ENCODE measurements at places on chromosomes 5 and 9.

DNA sequence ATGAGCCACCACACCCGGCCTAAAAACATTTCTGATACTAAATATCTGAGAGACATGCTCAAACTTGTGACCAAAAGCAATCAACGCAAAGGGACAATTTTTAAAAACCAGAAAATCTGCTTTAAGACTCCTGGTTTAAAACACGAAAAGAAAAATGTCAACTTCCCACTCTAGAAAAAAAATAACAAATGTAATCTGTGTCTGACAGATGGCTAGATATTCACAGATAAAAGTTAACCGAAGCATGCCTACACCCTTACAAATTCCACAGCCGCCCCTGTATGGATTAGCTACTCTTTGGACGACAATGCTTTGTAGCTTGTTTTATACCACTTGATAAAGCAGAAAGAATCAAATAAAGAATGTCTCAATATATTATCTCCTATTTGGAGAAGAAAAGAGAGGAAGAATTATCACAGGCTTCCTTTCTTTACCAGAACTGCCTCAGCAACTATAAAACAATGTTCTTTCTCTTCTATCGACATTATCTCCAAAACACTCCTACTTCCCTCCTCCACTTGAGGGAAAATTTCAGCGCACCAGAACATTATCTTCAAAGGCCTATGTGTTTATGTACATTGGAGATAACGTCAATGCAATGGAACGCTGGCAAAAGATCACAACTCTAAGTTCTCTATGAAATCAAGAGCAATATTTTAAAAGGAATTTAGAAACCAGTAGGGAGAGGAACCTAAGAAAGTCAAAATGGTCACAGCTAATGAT lies 26.2 kb downstream of the CEMIP2 start:
- DNase-seq: no peak

- no peak for DNase-seq
Observed at GRCh38 chr5:66757219-66757833, 161.1 kb downstream of the MAST4 start.

DNA sequence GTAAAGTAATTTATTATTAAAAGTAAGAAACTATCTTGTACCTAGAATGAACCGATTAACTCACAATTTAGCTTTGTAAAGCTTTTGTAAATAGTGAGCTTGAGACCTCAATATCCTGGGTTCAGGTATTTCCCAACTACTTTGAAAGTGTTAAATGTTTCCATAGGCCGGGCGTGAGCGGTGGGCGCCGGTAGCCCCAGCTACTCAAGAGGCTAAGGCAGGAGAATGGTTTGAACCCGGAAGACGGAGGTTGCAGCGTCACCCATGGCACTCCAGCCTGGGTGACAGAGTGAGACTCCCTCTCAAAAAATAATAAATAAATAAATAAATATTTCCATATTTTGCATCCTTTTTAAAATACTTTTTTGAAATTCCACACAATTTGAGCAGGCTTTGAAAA lies 1.5 kb upstream of the ANKH start:
- DNase-seq: no peak

- DNase-seq: no peak
Observed at GRCh38 chr9:13898957-13899356, 415.0 kb downstream of the NFIB start.

- no peak for DNase-seq
Observed at GRCh38 chr9:74173284-74173683, 323.9 kb upstream of the RORB start.

GRCh38 chr5:31733371-31733770 lies 94.4 kb downstream of the PDZD2 start:
- DNase-seq: no peak

GRCh38 chr9:36550135-36550534 lies 22.6 kb upstream of the MELK start:
- no peak for DNase-seq

All from bone marrow (tissue), 2 donors.